Pancreas (tissue), 10 donors: ENCODE measurements at places on chromosomes 4 and X. TPM values are rescaled to one million over a fixed set of nuclear protein-coding genes. Genes with fewer than 3 reads are reported as not detected.

The GRID2 gene
- total RNA-seq, result not detected

The SGMS2 gene
- 16.1 TPM for total RNA-seq

The GYPA gene
- not detected for total RNA-seq

The TCEAL7 gene
- 0.43 TPM for total RNA-seq

The CSAG1 gene
- not detected for total RNA-seq

The TEX13B gene
- total RNA-seq, result not detected

The IRF2 gene
- 12.1 TPM for total RNA-seq
